IMR-90 (cell line): ENCODE measurements at places on chromosomes 5 and 9. TPM values are rescaled to one million over a fixed set of nuclear protein-coding genes. Genes with fewer than 3 reads are reported as not detected.

CARTPT gene
- not detected in 2 replicates for total RNA-seq

ABO gene
- not detected in 2 replicates for total RNA-seq

ACER2 gene
- 1.6 and 1.9 TPM in 2 replicates for total RNA-seq

- peaks cover 1% of the 10 kb centered on the region; the same call in 1 of the 2 replicates for H3K36me3 ChIP-seq
- peaks cover 4% of the 10 kb centered on the region for H3K4me1 ChIP-seq
- no peak overlapping the region for H3K4me3 ChIP-seq
- H3K27me3 ChIP-seq: no peaks in the 10 kb centered on the region
Measured at GRCh38 chr9:4175846-4176245, 124.0 kb downstream of the GLIS3 start.

- no peaks in the 10 kb centered on the region for H3K4me1 ChIP-seq
- DNase-seq: no peak
- no peak overlapping the region for H3K27ac ChIP-seq
- H3K27me3 ChIP-seq: no peaks in the 10 kb centered on the region
Measured at GRCh38 chr9:10052181-10052580, 560.6 kb downstream of the PTPRD start.
